ENCODE measurements at places on chromosomes 5 and 9.
A peak's percentile ranks its signal among the peaks of the same experiment; 100 is the strongest.

- no peak for DNase-seq
Measured at GRCh38 chr9:111726949-111727348, 65.5 kb downstream of the GNG10 start.

GRCh38 chr9:4077499-4078102 lies 222.3 kb downstream of the GLIS3 start:
- peak; percentile 82 for DNase-seq

DNA sequence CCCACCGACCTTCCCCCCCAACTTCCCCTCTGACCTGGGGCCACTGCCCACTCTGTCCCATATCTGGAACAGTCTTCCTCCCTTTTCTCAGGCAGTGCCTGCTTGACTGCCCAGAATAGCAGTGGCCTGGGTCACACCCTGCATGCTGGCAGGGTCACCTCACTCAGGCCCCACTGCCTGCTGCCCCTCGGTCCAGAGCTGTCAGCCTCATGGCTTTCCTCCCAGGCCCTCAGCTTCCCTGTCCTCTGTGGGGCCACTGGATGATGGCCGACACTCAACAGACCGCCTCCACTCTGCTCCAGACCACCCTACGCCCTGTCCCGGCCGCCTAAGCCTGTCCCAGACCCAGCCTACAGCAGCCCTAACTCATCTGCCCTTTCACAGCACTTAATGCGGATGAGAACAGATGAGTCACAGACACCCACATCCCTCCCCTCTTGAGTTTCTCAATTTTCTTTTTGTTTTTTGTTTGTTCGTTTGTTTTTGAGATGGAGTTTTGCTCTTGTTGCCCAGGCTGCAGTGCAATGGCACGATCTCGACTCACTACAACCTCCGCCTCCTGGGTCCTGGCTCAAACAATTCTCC lies 5.9 kb downstream of the PNPLA7 start:
- DNase-seq, result no peak

- DNase-seq, result peak; percentile 72
Measured at GRCh38 chr9:107734256-107735013, 244.9 kb upstream of the KLF4 start.

- no peak for DNase-seq
Measured at GRCh38 chr5:98911280-98912040, 17.3 kb downstream of the CHD1 start.

- DNase-seq, result peak; percentile 37
Measured at GRCh38 chr5:64229163-64229774, 63.6 kb downstream of the RNF180 start.

DNA sequence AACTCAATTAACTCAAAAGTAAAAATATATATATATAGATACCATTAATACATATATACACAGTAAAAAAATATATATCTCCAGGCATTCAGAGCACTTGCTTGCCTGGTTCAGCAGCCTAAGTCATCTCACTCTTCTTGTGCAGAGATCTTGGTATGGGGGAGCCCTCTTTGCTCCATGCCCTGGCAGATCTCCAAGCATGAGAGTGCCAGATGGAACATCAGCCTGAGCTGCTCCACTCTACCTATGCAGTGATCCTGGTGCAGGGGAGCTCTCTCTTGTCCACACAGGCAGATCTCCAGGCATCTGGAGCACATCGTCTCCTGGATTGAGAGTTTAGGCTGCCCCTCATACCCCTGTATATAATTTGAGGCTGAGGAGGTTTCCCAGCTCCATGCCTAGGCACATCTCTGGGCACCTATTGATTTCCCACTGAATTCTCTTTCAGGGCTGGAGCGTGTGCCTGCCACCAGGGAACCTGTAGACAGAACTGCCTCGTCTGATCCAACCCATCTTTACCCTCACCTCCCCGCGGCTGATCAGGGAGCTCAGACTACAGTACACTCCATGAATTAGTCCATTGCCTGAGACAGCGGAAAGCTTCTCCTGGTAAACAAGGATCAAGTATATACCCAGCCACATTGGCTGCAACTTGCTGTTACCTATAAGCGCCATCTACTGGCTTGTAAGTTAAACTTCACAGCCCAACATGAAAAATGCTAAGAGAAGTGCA lies 342.4 kb upstream of the GRIA1 start:
- no peak for DNase-seq

DNA sequence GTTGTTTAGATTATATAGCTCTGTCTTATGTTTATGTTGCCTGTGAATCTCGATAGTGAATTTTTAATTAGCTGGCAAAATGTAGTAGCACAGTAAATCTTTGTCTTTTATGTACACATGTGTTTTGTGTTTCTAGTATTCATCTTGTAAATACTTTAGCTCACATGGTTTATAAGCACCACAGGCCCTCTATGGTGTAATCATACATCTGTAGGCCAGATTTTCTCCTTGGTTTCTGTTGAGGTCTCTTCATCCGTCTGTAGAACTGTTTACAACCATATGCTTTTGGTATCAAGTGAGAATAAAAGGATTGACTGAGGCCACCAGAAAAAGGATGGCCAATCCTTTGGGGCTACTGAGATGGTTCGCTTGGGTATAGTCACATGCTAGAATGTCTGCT lies 45.0 kb downstream of the PRR16 start:
- no peak for DNase-seq

DNA sequence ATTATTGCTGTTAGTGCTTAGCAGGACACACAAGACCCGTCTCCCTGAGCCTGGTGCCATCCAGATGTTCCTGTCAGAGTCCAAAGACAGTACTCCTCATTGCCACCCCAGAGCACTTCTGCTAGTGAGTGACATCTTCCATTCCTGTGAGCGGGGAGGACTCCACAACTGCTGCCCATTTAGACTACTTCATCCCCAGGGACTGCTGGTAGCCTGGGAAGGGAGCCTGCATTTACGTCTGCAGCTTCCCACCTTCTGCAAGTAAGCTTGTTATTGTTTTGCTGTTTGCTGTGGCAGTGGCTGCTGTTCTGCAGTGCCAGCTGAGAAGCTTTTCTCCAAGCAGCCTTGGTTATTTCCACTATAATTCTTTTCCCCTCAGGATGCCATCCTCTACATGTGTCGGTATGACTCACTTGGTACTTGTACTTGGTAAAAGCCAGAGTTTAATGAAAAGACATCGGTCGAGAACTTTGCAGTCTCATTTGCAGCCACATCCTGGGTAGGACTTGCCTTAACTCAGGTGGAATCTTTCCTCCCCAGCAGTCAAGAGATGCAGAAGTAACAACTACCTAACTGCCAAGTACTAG lies 10.6 kb upstream of the MAP1B start:
- DNase-seq, result no peak

GRCh38 chr9:101848485-101848919 lies 110.1 kb upstream of the GRIN3A start:
- no peak for DNase-seq

- DNase-seq, result peak; percentile 82
Measured at GRCh38 chr5:157459715-157460599, at the start of gene NIPAL4. NIPAL4 (plus strand) TSS chr5:157460213; CDS start chr5:157460321, 108 bp downstream.

- no peak for DNase-seq
Measured at GRCh38 chr5:89090037-89090436, 207.1 kb upstream of the MEF2C start.

DNA sequence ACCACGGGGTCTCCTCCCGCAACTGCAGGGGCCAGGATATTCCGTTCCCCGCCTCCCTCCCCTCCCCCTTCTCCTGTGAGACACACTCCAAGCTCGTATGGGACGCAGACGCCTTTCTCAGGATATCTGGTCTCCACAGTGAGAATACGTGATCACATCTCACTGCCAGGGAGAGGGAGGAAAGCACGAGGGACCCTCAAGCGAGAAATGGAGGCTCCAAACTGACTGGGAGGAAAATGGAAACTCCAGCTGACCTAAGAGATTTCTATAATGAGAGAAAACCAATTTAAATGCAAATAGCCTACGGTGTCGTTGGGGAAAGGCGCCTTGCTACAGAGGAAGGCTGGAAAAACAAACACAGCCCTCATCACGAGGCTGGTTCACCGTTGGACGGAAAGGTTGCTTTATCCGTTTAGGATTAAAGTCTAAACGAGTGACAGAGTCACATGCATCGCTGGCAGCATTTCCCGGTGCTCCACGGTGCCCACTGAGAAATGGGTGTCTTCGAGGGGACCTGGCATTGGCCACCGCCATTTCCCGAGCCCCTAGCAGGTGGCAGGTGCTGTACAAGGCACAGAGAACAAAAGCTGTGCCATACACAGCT lies 116.9 kb upstream of the CPEB4 start:
- DNase-seq, result no peak

DNA sequence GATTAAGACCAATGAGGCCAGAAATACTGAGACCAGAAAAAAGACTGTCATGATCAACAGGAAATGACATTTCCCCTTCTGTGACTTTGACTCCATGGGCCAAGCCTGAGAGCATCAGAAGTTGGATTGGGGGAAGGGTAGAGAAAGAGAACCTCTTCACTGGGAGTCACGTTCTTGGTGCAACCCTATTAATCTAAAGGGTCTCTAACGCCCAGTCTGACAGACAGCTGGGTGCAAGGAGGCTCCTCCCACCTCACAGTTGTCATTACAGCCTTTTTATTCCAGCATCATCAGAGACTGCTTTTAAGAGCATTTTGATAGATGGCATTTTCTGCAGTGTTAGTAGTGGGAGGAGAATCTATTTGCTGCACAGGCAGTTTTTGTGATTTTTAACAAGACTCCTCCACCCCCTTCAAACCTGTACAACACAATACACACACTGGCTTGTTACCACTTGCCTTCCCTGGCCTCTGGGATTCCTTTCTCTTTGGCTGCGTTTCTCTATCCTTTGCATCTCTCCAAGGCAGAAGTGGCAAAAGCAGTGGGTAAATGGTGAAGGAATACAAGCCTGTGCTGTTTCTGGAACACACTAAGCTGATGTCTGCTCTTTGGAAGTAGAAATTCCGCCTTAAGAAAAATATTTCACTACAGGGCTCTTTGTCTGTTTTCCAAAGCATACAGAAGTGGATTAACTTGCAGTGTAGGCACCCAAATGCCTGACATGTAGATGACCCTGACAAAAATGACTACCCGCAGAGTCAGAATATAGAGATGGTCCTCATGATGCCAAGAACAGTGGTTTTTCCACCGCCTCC lies 310.4 kb upstream of the ZNF608 start:
- DNase-seq, result no peak

DNA sequence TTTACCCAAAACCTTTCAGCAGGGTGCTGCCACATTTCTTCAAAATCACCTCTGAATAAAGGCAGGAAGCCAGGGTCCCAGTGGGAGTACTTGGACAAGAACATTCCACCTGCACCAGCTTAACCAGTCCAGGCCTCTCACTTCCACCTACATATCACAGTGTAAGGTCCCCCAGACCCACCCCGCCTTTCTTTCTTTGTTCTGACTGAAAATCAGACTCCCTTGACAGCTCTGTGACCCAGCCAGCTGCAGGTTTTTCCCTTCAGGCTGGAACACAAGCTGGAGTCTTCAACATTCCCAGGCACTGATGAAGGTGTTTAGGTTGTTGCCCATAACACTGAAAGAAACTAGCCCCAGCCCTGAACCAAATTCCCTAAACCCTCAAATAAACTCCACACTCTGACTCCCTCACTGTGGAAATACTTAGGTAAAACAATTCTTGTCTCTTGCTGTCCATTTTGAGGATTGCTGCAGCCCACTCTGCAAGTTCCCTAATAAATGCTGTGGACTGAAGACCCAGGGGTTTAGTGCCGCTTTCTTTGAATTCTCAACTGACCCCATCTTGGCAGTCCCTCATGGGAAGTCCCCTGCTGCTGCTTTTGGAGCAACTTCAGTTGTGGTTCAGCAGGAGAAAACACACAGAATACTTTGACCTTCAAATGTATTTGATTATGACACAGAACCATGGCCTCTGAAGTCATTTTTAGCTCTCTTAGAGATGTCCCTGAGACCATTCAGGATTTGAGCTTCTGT lies 24.8 kb downstream of the P4HA2 start:
- DNase-seq, result no peak

- DNase-seq, result no peak
Measured at GRCh38 chr5:68740226-68740910, 353.4 kb upstream of the SLC30A5 start.

- peak; percentile 59 for DNase-seq
Measured at GRCh38 chr5:178990491-178990890, 4.6 kb downstream of the GRM6 start.

DNA sequence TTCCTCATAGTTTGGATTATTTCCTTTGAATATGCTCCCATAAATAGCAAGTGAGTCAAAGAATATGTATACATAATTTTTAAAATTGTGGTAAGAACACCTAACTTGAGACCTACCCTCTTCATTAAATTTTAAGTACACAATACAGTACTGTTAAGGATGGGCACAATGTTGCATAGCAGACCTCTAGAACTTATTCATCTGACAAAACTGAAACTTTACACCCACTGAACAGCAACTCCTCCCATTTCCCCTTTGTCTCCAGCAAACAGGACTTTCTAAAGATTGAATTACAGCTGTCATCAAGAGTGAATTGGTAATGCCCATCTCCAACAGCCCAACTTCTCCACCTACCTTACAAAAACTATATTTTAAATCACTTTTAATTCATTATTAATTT lies 388.9 kb downstream of the HTR1A start:
- DNase-seq, result no peak

DNA sequence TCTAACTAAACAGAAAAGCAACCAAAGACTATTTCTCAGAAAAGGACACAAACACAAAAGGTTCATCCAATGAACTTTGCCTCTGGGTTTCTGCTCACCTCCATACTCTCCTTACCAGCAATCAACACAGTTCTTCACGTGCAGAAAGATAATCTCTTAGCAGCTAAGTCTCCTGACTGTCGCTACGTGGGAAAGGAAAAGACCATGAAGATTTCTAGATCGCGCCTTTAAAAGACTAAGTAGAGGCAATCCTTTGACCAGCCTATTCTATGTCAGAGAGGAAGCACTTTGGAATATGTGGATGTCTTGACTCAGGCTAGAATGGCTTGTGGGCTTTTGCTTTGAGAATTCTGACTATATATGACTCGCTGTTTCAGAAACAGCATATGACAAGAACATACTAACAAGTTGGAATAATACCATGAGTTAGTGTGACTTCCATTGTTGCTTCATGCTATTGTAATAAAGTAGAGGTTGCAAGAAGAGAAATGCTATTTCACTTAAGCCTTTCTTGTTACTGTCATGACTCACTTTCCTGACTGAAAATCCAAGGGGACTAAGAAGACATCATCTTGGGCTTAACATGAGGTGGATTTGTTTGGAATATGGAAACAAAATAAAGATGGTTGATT lies 339.5 kb upstream of the RFX3 start:
- no peak for DNase-seq

DNA sequence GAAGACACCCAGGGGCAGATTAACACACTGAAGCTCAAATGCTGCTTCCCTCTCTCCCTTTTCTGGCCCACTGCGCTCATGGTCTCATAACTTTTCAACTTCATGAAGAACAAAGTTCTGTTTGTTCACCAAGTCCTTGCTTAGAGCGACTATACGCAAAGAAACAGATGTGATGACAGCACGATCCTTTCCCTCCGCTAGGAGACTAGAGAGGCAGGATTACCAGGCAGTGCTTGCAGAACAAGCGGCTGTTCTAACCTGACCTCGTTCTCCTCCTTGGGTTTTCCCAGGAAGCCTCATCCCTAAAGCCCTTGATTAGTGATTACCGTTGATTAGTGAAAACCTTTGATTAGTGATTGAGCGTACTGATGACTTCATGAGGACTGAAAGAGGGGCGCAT lies 649.9 kb downstream of the IRX1 start:
- no peak for DNase-seq

- DNase-seq, result no peak
Measured at GRCh38 chr9:4131946-4132345, 167.9 kb downstream of the GLIS3 start.

GRCh38 chr9:784202-784601 lies 57.3 kb upstream of the DMRT1 start:
- DNase-seq, result no peak

All from left lung (tissue), 14 donors.